GM12864 (cell line): ENCODE measurements at places on chromosomes 12 and 14.
A peak's percentile ranks its signal among the peaks of the same experiment; 100 is the strongest.

DNA sequence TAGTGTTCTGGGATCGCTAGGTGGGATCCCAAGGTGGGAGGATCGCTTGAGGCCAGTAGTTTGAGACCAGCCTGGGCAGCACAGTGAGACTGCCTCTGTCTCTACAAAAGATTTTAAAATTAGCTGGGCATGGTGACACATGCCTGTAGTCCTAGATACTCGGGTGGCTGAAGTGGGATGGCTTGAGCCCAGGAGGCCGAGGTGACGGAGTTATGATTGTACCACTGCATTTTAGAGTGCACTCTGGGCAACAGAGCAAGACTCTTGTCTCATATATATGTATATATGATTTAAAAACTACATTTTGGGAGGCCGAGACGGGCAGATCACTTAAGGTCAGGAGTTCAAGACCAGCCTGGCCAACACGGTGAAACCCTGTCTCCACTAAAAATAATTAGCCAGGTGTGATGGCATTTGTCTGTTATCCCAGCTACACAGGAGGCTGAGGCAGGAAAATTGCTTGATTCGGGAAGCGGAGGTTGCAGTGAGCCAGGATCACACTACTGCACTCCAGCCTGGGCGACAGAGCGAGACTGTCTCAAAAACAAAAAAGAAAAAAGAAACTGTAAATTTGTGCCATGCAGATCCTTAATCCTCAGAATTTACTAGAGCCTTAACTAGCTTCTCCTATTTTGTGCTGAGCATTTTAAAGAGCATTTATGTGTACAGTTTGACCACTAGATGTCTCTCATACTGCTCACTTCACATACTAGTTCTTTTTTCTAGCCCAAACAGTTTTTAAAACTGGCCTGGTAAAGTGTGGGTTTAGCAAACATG, 114.8 kb downstream of the MON2 start:
- peak; percentile 25 for DNase-seq

DNA sequence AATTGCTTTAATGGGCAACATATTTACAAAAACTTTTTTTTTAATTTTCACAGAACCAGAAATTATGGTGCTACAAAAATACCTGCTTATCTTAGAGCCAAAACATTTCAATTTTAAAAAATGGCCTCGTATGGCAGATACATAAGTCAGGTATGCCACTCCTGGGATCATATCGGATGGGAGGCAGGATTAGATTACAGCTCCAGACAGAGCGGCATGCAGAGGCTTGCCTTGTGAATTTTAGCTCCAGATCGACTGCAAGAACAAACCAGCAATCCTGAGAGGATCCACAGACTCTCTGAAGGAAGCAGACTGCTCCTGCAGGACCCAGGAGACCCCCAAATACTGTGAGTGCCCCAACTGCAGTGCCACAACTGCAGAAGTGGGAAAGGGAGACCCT, 169.3 kb upstream of the AMIGO2 start:
- DNase-seq = no peak

GRCh38 chr14:54854181-54854580, 48.4 kb downstream of the GCH1 start:
- DNase-seq = no peak

DNA sequence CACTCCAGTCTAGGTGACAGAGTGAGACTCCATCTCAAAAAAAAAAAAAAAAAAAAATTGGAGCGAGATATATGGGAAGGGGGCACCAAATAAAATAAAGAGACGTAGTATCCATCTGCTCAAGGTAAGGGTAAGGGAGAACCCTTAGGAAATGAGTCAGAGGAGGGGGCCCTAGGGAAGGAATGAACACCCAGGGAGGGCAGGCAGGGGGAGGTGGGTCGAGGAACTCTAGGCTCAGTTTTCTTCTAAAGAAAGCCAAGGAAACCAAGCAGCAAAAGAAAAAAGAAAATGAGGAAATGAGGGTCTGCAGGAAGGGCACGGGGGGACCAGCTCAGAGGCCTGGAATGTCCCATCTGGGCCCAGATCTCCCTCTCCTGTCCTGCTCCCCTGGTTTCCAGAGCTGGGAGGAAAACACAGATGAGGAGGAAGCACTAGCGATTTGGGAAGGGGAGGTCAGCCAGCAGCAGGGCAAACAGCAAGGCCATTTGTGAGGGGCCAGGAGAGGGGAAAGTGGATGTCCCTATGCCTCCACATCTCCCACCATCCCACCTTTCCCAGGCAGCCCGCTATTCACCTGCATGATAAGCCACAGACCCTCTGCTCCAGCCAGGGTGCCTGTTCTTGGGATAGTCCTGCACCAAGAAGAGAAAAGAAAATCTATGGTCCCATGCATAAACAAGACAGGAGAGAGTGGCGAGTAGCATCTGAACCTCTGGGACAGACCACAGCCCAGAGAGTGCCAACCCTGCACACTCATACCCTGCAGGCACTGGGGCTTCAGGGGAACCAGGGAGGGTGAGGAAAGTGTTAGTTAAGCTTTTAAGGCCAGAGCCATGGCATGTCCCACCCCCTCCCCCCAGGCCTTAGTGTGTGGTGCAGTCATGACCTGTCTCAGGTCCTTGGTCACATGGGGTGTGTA, 11.9 kb downstream of the SPRYD3 start:
- no peak for DNase-seq

- no peak for DNase-seq
These were observed 11.3 kb downstream of the ESPL1 start for GRCh38 chr12:53279283-53279869.

DNA sequence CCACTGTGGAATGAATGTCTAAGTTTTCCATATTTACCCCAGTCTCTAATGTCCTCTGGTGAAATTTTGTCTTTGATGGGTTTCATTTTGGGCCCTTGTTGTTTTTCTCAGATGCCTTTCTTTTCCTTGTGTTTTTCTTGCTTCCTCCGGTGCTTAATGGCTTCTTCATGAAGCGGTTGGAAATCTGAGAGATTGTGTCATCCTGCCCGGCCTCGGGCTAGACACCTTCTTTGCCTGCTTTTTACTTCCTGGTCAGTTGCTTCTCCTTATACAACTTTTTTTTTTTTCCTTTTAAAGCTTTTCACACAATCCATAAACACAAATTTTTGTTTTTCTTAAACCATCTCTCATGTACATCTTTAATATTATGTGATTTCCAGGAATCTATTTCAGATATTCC, 7.1 kb downstream of the ETV6 start:
- no peak for DNase-seq

DNA sequence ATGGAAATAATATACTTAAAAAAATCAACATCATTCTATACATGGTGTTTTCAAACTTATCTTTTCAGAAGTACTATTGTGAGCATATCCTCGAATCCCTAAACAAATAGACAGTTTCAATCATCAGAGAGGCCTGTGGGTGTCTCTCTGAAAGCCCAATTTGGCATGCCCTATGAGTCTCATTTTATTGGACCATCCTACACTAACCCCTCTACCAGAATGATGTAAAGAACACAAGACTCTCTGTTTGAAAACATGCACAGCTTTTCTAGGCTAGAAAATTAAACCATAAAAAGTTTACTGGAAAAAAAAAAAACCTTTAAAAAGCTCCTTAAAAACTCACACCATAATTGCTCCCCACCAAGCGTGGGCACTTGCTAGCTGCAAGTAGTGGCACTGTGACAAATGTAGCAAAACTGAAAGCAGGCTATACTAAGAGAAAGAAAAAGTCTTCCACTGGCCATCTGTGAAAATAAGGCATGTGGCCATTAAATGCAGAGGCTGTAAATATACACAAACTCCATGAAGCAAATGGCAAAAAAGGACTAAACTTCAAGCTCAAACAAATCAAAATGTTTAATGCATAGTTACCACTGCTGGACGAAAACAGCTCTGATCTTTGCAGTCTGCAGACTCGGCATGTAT, 394.2 kb downstream of the SOX5 start:
- DNase-seq = no peak

DNA sequence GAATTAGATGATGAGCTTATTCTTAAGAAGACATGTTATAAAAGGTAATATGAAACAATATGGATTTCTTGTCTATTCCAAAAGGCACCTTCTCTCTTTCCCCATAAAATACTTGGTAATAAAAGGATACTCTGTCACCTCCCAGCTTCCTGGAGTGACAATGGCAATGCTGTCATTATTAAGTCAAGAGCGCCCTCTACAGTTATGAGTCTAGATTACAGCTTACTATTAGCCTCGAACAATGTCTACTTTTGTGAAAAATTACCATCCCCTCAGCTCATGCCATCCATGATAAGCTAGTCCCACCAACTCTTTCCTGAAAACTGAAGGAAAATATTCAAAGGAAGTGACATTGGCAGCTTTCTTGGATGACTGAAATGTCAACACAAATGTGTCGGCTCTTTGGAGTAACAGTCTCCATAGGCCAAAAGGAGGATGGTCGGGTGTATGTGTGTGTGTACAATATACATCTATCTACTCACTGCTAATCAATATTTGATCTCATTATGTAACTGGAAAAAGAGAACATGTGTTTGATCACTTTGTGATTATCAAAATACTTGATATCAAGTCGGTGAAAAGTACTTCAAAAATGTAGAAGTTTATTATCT, 48.7 kb upstream of the CDKN3 start:
- no peak for DNase-seq

- no peak for DNase-seq
These were observed 586.5 kb upstream of the TMEM132C start for GRCh38 chr12:127680516-127680915.

GRCh38 chr12:59077575-59078426, 157.5 kb upstream of the LRIG3 start:
- DNase-seq = no peak

DNA sequence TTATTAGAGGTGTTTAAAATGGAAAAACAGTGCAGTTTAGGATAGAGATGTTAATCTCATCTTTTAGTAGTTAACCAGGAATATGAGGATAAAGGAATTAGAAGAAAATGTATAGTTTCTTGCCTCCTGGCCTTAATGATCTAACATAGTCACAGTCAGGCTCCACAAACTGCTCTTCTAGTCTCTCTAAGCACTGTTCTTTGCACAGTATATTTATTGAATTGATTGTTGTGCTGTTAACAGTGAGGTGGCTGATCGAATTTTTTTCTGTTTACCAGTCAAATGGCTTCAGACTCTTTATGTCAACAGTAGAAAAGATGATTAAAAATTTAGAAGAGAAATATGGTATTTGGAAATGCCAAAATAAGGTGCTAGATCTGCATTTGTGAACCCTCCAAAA, 37.8 kb downstream of the ATF7IP start:
- DNase-seq = no peak

- DNase-seq = no peak
These were observed 68.9 kb downstream of the ESR2 start for GRCh38 chr14:64225151-64225757.

- DNase-seq = no peak
These were observed 168.4 kb downstream of the SOX5 start for GRCh38 chr12:23781118-23781517.

DNA sequence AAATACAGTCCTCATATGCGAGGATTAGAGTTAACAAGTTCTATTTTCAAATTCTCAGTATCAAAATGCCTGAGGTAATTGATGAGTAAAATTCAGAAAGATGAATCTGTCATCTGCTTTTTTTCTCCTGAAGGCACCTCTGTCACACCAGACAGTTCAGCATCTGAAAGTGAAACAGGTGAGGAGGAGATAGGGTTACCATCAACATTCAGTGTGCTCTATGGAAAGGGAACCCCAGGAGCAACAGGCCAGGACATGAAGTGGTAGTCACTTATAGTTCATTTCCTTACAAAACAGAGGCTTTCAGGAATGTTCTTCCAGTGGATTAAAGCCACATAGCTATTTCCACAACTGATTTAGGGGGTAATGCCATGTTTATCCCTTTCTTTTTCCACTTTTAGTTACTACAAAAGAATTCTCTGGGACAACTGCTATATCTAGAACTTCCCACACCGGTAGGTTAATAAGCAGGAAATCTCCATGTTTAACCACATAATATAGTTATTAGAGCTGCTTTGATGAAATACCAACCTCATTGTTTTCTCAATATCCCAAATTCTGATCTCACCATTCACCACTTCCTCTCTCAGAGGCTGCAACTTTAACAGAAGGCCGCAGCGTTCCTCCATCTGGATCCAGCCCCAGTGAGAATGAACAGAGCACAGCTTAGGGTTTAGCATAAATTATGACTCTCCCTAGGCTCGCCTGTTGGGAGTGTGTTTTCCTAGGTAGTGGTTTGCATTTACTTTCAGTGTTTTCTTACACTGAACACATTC, 177.0 kb upstream of the CNTN1 start:
- no peak for DNase-seq

DNA sequence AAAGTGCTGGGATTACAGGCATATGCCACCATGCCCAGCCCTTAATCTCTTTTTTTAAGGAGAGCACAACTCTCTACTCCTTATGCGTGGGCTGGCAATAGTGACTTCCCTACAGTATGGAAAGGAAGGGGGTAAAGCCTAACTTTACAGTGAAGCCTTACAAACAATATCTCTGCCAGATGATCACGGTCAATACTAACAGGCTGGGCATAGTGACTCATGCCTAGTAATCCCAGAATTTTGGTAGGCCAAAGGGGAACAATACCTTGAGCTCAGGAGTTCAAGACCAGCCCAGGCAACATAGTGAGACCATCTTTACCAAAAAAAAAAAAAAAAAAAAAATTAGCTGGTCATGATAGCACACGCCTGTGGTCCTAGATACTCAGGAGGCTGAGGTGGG, 5.6 kb downstream of the PYM1 start:
- no peak for DNase-seq

GRCh38 chr12:60259225-60259624, 663.4 kb downstream of the SLC16A7 start:
- DNase-seq = no peak

GRCh38 chr14:53062856-53063255, 90.3 kb downstream of the DDHD1 start:
- no peak for DNase-seq

DNA sequence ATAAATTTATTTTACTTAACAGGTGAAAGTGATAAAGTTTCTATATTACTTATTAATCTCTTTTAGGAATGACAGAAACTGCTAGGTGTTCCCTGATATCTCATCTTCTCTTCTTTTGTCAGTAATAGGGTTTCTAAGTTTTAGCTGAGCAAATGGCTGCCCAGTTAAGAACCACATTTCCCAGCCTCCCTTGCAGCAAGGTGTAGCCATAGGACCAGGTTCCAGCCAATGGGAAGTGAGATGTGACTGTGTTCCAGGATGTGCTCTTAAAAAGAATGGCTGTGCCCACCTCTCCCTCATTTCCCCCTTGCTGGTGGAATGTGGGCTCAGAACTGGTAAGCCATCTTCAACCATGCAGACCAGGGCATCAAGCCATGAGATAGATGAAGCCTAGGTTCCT, 165.6 kb downstream of the HELB start:
- DNase-seq = no peak

DNA sequence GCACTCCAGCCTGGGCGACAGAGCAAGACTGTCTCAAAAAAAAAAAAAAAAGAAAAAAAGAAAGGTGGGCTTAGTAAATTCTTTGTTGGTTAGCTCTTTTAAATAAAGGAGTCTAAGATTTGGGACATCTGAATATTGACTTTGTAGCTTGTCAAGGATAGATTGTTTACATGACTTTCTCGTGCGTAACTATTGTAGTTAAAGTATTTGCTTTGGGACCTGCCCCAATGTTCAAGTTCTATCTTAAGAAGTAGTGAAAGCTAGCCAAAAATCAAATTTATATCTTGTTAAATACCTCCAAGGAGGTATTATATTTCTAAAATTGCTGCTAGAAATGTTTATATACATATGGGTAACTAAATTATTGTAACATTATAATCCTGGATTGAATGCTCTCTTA, 32.4 kb downstream of the PTPN21 start:
- DNase-seq = no peak
